ENCODE measurements at places on chromosomes 2 and 18.

- DNase-seq = no peak
Observed at GRCh38 chr18:41809652-41810051, 145.4 kb upstream of the PIK3C3 start.

DNA sequence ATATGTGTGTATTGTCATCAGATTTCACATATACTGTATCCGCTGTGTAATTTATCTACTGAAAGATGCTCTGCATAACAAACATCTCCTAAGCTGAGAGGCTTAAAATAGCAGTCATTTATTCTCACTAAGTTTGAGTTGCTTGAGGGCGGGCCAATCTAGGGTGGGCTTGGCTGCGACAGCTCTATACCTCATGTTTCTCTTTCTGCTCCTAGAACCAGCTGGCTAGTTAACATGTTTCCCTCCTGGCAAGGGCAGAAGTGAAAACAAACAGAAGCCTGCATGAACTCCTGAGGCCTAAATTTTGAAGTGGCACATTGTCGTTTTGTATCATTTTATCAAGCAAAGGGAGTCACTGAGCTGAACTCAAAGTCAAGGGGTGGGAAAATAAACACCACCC lies 585.0 kb upstream of the VRK2 start:
- DNase-seq = no peak

- no peak for DNase-seq
Observed at GRCh38 chr18:76353500-76353899, 141.5 kb downstream of the ZNF516 start.

- DNase-seq = no peak
Observed at GRCh38 chr2:64202206-64202845, 58.1 kb upstream of the PELI1 start.

GRCh38 chr2:64808092-64808491 lies 154.4 kb upstream of the SERTAD2 start:
- DNase-seq = no peak

GRCh38 chr2:145316496-145316895 lies 796.6 kb upstream of the ZEB2 start:
- no peak for DNase-seq

- no peak for DNase-seq
Observed at GRCh38 chr2:121135168-121135853, 149.7 kb downstream of the TFCP2L1 start.

- peak; percentile 93 for DNase-seq
Observed at GRCh38 chr2:232260075-232260474, 118.5 kb upstream of the ALPP start.

DNA sequence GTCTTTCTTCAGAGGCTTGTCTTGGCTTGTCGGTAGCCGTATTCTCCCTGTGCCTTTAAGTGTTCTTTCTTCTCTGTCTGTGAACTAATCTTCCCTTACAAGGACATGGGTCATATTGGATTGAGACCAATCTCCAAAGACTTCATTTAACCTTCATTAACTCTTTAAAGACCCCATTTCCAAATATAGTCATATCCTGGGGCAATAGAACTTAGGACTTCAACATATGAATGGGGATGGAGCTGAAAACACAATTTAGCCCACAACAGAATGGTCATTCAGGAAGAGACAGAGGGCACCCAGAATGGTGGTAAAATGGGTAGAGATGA lies 82.1 kb upstream of the TANK start:
- DNase-seq = no peak

- DNase-seq = no peak
Observed at GRCh38 chr18:62797329-62797728, 82.0 kb downstream of the PHLPP1 start.

- DNase-seq = no peak
Observed at GRCh38 chr2:121286506-121286905, 1.5 kb upstream of the TFCP2L1 start.

DNA sequence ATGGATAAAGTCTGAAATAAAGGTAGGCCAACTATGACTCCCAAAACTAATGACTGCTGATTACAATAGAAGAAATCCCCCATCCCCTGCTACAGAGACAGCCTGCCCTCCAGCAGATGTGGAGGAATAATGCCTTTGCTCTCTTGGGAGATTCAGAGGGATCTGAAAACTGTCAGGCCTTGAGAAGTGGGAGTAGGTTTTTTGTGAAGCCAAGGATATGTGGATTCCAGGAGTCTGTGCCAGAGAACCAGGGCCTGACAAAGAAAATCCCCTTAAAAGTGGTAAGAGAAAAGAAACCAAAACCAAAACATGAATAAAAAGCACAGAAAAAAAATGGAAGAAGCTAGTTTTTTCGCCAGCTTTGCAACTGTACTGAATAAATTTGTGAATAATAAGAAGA lies 397.6 kb downstream of the ZNF521 start:
- no peak for DNase-seq

- peak; percentile 69 for DNase-seq
Observed at GRCh38 chr2:132439703-132440398, 23.2 kb downstream of the GPR39 start.

- DNase-seq = no peak
Observed at GRCh38 chr2:105403241-105403782, 4.5 kb upstream of the FHL2 start.

GRCh38 chr2:217877866-217878265 lies 124.9 kb downstream of the TNS1 start:
- DNase-seq = no peak

DNA sequence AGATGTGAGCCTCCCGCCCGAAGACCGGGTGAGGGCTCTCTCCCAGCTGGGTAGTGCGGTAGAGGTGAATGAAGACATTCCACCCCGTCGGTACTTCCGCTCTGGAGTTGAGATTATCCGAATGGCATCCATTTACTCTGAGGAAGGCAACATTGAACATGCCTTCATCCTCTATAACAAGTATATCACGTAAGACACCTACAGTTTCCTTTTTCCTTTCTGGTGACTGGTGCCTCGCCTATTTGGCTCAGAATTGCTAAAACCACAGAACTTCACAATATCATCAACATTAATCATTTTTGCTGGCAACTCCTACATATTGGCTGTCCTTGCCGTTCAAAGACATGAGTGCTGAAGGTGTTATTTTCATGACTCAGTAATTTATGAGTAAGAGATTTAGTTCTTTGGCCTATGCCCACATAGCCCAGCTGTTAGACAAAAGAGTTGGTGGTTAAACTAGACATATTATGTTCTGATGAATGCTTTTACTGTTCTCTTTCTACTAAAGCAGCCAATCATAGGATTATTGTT lies 2.2 kb downstream of the STAMBP start:
- peak; percentile 84 for DNase-seq

- no peak for DNase-seq
Observed at GRCh38 chr2:118050974-118051373, 37.1 kb upstream of the CCDC93 start.

- peak; percentile 13 for DNase-seq
Observed at GRCh38 chr2:216163518-216163917, 54.4 kb downstream of the XRCC5 start.

DNA sequence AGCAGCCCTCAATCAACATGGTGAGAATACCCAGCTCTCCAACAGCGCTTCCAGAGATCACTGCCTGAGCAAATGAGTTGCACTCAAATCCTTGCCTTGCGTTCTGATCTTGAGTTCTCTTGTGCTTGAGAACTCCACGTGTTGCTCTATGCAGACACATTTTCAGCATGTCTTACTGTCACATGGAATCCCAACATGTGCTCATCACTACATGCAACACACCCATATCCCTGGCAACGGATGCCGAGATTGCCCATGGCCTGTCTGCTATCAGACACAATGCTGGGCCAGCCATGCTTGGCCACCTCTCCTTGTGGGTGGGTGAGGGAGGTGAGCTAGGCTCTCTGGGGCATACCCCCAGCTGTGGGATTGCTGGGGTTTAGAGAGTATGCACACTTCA lies 91.9 kb upstream of the LDAH start:
- no peak for DNase-seq

- no peak for DNase-seq
Observed at GRCh38 chr18:66395671-66396218, 208.1 kb downstream of the CDH19 start.

GRCh38 chr2:30115141-30115980 lies 31.4 kb upstream of the YPEL5 start:
- DNase-seq = peak; percentile 75

GRCh38 chr2:40332191-40332826 lies 119.6 kb downstream of the SLC8A1 start:
- no peak for DNase-seq

GRCh38 chr2:226180281-226180884 lies 619.2 kb downstream of the IRS1 start:
- no peak for DNase-seq

- DNase-seq = no peak
Observed at GRCh38 chr2:156437272-156437930, 1.2 kb downstream of the GPD2 start.

DNA sequence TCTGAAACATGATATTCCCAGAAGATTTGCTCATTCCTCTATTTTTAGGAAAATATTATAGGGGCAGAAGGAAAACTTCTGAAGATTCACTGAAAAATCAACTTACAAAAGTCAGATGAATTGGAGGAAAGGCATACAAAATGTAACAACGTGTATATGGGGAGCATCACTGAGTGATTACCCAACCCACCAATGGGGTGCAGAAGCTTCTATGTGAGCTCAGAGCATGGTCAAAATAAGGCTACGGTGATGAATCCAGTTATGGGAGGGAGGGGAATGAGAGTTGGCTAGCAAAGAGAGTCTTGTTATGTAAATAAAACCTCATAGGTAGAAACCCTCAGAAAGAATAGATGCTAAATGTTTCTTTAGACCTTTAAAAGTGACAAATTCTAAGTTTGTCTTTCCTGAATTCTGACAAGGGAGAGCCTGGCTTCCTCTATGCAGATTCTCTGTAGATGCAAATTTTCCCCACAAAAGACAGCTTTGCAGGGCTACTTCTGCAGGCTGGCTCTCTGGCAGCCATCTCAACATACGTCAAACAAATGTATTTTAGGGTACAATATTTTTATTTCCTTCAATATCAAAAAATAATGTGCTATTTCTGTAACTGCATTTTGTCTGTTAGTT lies 171.4 kb upstream of the NDUFV2 start:
- no peak for DNase-seq

DNA sequence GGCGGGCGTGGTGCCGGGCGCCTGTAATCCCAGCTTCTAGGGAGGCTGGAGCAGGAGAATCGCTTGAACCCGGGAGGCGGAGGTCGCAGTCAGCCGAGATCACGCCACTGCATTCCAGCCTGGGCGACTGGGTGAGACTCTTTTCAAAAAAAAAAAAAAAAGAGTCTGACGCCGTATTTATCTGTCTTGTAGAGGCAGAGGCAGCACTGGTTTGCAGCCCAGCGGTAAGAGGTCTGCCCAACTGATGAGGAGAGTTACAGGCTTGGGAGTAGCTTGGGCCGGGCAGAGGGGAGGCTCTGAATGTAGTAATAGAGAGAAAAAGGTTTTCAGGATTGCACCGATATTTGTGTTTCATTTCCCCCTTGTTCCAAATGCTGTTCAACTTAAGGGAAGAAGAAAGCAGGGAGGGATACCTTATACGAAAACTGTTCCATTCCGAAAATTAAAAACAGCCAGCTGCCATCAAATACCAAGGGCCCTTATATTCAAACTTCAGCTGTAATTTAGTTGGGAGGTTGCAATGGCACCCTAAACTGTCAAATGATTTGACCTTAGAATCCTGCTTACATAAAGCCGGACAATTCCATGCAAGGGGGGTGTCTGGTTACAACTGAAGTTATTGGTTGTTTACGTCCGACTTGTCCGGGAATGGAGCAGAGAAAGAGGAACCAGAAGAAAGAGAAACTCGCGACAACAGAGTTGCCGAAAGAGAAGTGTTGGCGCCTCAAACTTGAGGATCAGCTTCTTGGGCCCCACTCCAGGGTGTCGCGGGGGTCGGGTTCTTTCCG lies 9.2 kb upstream of the SP9 start:
- no peak for DNase-seq

- DNase-seq = no peak
Observed at GRCh38 chr2:176865336-176865735, 347.3 kb upstream of the HNRNPA3 start.

DNA sequence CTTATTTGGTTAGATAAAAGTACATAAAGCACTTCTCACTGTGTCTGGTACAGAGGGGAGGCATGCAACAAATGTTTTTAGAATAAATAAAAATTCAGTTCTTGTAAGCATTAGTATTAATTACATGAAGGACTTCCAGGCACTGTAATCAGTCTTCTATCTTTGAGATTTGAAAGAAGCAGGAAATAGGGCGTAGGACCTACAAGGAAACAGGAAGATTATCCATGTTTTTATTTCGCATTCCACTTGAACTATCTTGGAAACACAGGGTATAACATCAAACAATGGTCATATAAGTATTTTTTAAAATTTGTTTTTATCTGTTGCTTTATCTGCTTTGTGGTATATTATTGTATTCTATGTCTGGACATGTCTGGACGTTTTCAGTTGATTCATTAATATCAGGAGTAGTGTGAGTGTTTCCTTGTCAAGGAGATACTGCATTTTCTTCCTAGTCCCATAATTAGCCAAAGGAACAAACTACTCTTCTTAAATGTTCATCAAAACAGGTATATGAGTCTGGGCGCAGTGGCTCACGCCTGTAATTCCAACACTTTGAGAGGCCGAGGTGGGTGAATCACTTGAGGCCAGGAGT lies 32.5 kb downstream of the BMPR2 start:
- no peak for DNase-seq

DNA sequence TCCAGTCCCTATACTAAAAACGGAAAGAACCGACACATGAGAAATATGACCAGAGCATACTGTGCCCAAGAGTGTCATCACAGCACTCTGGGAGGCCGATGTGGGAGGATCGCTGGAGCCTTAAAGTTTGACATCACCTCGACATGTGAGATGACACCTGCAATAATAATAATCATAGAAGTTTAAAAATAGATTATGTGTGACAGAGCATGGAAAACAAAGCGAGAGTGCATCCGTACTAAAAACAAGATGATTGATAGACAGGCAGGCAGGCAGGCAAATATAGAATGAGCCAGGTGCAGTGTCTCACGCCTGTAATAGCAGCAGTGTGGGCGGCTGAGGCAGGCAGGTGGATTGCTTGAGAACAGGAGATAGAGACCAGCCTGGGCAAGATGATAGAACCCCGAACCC lies 114.8 kb upstream of the ANKRD30BL start:
- no peak for DNase-seq

DNA sequence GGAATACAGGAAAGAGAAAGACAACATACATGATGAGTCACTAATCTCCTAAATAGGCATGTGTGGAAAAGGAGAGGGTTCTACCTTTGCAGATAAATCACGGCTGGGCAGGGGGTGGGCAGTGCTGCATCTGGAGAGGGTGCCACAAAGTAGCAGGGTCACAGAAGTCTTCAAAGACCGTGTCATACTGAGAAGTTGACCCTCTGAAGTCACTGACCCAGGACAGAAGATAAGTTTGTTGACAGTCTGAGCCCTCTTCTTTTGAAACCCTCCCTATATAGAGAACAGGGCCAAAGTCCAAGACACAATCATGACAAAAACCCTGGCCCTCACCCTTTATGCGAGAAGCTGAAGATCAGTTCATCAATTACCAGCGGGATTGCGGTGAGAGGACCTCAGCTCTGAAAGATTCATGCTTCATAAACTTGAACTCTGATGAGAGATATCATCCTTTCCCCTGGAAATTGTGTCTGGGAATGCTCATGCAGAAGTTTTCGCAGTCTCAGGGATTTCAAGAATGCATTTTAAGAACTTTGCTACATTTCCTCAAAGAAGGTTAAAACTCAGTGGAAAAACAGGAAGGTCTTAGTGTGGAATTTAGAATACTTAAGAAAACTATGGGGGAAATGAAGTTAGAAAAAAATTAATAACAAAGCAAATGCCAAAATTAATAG lies 129.5 kb downstream of the FAM124B start:
- DNase-seq = no peak
